ENCODE measurements at places on chromosomes 4 and X.

DNA sequence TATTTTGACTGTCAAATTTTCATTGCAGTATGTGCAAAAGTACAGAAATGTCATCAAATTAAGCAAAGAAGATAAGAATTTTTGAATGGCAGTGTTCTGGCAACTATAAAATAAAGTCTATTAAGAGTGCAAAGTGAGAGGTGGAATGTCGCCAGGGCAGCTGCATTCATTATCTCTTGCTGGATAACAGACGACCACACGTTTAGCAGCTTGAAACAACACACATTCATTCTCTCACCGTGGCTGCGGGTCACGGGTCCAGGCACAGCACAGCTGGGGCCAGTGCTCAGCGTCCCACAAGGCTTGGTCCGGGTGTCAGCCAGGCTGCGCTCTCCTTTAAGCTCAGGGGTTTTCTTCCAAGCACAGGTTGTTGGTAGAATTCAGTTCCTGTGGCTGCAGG lies 113.9 kb downstream of the GPR143 start:
- DNase-seq, result no peak

- DNase-seq, result no peak
Observed at GRCh38 chrX:110406822-110407221, 48.2 kb downstream of the RTL9 start.

DNA sequence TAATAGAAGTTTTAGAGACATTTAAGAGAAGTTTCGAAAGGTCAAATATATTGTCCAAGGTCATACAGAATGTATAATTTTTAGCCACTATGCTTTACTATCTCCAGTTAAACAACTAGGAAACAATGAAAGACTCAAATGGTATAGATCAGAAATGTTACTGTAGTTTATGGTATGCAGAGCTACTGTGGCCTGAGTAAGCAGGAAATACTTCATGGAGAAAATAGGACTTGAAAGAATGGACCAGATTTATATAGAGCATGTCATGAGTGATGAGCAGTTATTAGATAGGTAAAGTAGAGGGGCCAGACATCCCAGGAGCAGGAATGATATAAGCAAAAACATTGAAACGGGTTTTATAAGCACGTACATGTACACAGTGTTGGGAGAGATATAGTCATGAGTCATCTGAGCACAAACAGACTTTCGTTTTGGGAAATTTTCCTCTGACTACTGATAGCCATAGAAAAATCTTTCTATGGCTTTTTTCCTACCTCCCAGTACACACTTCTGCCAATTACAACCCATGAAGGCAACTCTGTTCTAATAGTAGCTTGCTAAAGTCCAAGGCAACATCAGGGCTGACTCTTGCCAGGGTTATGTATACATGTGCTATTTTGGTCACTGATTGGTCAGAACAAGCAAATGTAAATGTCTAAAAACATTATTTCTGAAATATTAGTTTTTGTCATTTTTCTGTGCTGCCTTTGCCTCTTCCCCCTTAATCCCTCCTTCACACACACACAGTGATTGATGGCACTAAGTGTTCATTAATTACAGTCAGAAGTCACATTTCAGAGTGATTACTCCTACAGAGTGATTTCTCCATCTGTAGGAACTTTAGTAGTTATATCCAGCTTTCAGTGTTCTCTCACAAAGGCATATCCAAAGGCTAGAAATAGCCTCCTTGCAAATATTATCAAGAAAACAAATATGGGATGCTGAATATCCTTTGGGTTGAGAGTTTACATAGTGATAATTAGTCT lies 198.7 kb downstream of the ENOX2 start:
- DNase-seq, result peak; percentile 36

- DNase-seq, result peak; percentile 79
Observed at GRCh38 chrX:155068165-155068564, 2.8 kb downstream of the CMC4 start.

GRCh38 chr4:171812665-171813525 lies at the start of gene GALNTL6:
GALNTL6 (plus strand) TSS chr4:171813404.
- no peak for DNase-seq

DNA sequence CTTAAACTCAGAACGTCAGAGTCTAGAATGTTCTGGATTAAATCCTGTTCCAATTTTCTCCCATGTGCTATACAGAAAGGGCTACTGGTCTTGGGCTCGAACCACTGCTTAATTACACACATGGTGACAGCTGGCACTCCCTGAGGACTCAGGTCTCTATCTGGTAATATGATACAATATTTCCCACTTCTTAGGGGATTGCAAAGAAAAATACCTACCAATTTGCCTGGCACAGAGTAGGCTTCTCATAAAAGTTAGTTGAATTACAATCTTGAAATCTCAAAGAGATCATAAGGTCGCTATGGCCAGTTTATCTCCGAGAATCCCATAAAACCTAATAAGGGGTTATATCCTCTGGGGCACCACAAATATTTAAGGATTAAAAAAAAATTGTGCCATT lies 8.6 kb downstream of the GPM6B start:
- DNase-seq, result no peak
